ENCODE measurements at places on chromosomes 6 and 20. TPM values are rescaled to one million over a fixed set of nuclear protein-coding genes. Genes with fewer than 3 reads are reported as not detected.

DNA sequence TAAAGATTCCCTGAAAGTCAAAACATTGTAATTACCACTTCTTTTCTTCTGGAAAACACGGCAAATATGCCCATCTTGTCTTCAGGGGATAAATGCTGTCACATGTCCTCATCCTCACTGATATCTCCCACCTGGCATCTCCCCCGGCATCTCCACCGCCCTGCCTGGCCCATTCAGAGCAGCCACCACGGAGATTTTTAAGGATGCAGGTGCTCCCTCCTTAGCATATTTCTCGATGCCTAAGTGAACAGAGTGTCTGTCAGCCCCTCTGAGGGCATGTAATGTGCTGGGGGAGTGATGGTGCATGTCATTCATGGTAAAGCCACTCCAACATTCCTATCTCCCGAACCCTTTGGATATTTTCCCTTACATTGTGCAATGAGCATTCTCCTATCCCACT is 215.5 kb downstream of the PREX1 start:
- peak; percentile 11 for DNase-seq

- no peak for DNase-seq
Observed at GRCh38 chr6:148459238-148459637, 116.6 kb downstream of the SASH1 start.

DNA sequence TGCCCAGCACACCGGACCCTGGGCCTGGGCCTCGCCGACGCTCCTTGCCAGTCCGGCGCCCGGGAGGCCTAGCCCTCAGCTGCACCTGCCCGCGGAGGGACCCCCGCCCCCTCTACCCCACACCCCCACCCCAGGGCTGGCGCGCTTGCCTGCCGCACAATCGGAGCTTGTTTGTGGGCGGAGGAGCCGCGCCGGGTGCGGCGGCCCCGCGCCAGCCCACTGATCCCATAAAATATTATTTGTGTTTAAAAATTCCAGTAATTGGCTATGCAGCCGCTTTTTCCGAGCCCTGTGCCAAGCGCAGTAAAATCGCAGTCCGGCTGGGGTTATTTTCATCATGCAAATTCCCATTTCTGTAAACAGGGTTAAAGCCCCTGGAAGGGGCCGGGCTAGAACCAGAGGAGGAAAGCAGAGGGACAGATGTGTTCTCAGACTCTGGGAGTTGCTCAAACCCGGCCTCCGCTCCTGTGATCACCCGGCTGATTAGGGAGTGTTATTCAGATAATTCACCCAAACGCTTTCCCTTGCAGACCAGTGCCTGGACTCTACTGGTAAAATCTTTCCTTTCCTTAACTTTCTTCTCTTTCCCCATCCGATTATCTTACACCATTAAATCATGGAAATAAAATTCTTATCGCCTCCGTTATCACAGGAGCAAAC is 93.1 kb downstream of the NCR2 start:
- no peak for DNase-seq

EPB41L1 gene
- polyA plus RNA-seq = 38.7 TPM

TRIM10 gene
- polyA plus RNA-seq = 0.61 TPM

Measured in left lung (tissue), 14 donors.